ENCODE measurements at places on chromosomes 11 and 22.

DNA sequence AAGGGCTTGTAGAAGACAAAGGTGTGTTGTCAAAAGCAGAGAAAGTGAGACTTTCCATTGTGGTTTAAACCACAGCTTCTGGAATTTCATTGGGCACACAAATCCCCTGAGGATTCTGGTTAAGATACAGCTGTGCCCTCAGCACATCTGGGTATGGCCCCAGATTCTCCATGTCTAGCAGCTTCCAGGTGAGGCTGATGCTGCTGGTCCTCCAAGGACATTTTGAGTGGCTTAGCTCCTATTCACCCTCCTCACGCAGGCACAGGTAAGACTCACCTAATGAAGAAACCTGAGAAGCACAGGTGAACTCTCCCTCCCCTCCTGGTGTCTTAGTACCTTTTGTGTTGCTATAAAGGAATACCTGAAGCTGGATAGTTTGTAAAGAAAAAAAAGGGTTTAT lies 88.9 kb upstream of the IGLL5 start:
- no peak for DNase-seq

DNA sequence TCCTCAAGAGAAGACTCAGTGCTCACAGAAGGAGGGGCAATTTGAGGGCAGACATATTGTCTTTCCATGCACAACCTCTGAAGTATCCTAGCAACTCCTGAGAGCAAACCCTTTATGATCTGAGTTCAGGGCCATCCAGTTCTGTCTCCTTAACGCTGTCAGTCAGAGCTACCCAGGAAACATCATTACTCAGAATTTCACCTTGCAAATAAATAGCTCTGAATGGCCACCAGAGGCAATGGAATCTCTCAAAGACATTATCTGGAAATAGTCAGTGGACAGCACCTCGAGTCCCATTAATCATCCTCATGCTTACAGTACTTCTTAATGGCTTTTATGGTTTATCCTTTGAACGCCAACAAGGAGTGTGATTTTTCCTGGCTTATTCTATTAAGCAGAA lies 656.1 kb downstream of the OPCML start:
- DNase-seq: no peak

GRCh38 chr11:128519338-128519737 lies 68.0 kb downstream of the ETS1 start:
- no peak for DNase-seq

- DNase-seq: no peak
Measured at GRCh38 chr22:29369460-29369859, 18.9 kb downstream of the AP1B1 start.

DNA sequence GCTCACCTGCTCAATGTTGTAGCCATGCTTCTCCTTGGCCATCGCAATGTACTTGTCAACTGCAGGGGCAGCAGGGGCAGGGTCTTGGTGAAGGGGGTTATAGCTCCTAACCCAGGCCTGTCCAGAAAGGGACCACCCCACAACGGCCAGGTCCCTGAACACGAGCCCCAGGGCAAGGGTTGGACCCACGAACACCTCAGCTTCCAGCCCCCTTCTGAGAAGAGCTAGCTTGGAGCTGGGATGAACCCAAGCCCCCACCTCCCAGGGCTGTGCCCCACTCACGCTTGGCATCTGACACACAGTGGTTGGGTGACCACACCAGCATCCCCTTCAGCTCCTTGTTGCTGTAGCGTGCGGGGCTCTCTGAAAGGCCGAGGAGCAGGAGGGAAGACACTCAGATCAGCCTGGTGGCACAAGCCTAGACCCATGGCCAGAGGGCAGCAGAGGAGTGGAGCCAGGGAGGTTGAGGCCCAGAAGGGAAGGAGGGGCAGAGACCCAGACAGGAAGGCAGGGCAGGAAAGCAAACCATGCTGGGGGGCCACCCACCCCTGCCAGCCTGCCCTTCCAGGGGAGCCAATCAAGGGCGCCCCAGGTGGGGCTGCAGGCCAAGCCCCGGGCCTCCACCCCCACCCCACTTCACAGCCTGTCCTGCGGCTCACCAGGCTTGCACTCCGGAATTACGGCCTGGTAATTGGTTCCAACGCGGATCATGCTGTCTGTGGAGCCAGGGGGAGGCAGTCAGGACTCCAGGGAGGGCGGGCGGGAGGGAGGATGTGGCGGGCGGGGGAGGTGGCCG lies 1.9 kb downstream of the RCOR2 start:
- no peak for DNase-seq

Measured in epithelial cell of proximal tubule (primary cell).